Progenitor cell of endocrine pancreas (in vitro differentiated cells): ENCODE measurements at places on chromosomes 7 and 10. TPM values are rescaled to one million over a fixed set of nuclear protein-coding genes. Genes with fewer than 3 reads are reported as not detected.

PRTFDC1 gene
- total RNA-seq: 35.4 and 39.4 TPM in 2 replicates

DNA sequence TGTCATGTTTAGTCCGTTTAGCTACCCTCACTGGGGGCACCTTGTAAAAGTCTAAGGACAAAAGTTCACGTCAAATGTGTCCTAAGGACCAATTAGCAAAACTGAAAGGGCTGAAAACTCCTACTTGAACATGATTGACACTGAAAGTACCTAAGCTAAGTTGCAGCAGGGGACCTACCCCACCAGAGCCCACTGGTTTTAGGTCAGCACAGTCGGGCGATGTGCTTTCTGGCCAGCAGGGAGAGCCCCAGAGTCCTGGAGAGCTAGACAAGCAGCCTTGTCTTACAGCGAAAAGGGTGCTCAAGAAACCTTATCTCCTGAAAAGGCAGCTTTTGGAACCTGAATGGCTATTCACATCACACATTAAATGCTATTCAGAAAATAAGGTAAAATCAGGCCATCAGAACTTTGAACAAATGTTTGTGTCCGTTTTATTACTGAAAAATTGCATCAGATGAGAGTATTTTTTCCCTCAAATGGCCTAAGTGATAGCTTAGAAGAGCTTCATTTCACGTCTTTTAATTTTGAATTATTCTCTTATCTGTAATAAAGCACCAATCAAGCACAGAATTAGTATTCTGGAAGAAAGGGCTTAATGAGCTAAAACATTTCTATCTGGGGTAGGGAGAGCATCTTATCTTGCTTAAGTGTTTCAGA is 52.2 kb upstream of the MKI67 start:
- no peaks in the 10 kb centered on the region for H3K4me1 ChIP-seq
- H3K27me3 ChIP-seq: peaks cover 3% of the 10 kb centered on the region
- H3K36me3 ChIP-seq: peaks cover 4% of the 10 kb centered on the region
- no peak overlapping the region for H3K4me3 ChIP-seq
- DNase-seq: no peak

- H3K27me3 ChIP-seq: no peaks in the 10 kb centered on the region
- H3K27ac ChIP-seq: no peak overlapping the region
- no peak overlapping the region for H3K4me3 ChIP-seq
- peaks cover 24% of the 10 kb centered on the region for H3K36me3 ChIP-seq
These were observed 22.5 kb downstream of the SYPL1 start for GRCh38 chr7:106089647-106090046.

- H3K4me3 ChIP-seq: no peak overlapping the region
- H3K36me3 ChIP-seq: no peaks in the 10 kb centered on the region
- H3K27ac ChIP-seq: no peak overlapping the region
These were observed 39.6 kb upstream of the ANK3 start for GRCh38 chr10:60429084-60429849.

GRCh38 chr7:108331971-108332370 is 124.3 kb downstream of the NRCAM start:
- H3K36me3 ChIP-seq: no peaks in the 10 kb centered on the region
- no peak overlapping the region for H3K27ac ChIP-seq
- peaks cover 15% of the 10 kb centered on the region for H3K4me1 ChIP-seq
- DNase-seq: no peak
- H3K27me3 ChIP-seq: no peaks in the 10 kb centered on the region
- H3K4me3 ChIP-seq: no peak overlapping the region

DNA sequence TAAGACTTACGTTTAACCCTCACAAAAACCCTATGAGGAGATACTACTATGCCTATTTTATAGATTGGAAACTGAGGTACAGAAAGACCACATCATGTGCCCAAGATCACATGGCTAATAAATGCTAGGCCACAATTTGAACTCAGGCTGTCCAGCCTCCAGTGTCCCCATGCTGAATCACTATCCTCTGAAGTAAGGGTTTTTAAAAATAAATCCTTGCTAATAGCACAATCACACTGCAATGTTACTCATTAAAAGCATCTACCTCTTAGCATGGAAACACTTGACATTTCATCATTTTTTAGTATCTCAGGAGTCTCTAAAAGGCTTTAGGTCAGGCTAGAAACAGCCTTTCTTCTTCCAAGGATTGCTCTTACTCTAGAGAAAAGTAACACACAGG is 50.0 kb upstream of the PPP1R3C start:
- no peaks in the 10 kb centered on the region for H3K36me3 ChIP-seq
- H3K4me3 ChIP-seq: no peak overlapping the region
- no peak for DNase-seq

DNA sequence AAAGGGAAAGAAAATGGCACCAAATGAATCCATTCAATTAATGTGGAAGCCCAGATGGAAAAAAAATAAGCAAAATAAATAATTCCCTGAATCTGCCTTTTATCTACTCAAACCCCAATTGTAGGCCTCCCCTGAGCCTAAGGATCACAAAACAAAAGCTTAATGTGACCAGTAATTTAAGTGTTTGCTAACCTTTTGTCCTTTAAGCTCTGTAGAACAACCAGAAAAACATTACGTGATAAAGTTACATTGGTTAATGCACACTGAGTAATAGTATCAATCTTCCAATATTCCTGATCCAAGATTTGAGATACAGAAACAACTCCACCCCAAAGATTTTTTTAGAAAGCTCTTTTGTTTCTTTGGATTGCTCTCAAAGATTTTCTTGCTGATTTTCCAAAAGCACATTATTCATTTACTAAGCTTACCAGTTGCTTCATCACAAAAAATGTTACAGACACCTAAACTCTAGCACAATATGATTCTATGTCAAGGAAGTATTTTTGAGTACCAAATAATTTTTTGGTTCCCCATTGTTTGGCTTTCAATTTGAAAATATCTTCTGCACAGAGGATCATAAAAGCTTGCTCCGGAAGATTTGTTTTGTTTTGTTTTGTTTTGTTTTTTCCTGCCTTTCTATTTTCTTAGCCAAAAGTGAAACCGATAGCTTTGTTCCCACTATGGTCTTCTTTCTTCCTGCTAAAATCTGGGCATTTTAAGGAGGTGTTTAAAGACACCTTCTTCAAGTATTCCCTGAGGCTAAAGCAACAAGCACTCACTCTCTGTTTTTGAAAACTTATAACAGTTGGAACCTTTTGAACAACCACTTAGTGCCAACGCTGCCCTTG is 54.2 kb downstream of the TRIL start:
- peaks cover 4% of the 10 kb centered on the region for H3K27me3 ChIP-seq
- no peak for DNase-seq
- no peak overlapping the region for H3K4me3 ChIP-seq
- H3K36me3 ChIP-seq: no peaks in the 10 kb centered on the region
- H3K27ac ChIP-seq: no peak overlapping the region
- H3K4me1 ChIP-seq: peaks cover 9% of the 10 kb centered on the region

DNA sequence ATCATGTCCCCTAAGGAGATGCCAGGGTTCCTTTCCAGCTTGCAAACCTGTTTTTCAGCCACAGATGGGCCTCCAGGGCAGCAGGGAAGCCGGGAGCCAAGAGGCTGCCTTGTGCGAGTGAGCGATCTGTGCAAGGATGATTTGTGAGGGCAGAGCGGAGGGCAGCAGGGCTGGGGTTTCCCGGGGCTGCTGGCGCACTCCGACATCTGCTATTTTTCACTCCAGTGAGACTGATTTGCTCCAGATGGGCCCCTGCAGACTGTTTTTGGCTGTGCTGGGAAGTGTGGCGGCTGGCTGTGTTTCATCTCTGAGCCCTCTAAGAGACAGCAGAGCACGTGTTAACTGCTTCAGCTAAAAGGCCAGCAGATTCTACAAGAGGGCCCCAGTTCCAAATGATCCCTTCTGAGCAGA is 466.2 kb downstream of the TYW1 start:
- H3K27me3 ChIP-seq: peaks cover 8% of the 10 kb centered on the region
- H3K4me1 ChIP-seq: no peaks in the 10 kb centered on the region
- H3K27ac ChIP-seq: no peak overlapping the region
- no peak overlapping the region for H3K4me3 ChIP-seq

GRCh38 chr7:117493460-117493859 is 13.6 kb downstream of the CFTR start:
- H3K36me3 ChIP-seq: no peaks in the 10 kb centered on the region
- H3K4me1 ChIP-seq: no peaks in the 10 kb centered on the region
- no peak for DNase-seq
- H3K27ac ChIP-seq: no peak overlapping the region
- no peaks in the 10 kb centered on the region for H3K27me3 ChIP-seq
- H3K4me3 ChIP-seq: no peak overlapping the region

- DNase-seq: no peak
- no peaks in the 10 kb centered on the region for H3K4me1 ChIP-seq
- no peak overlapping the region for H3K4me3 ChIP-seq
- no peaks in the 10 kb centered on the region for H3K36me3 ChIP-seq
These were observed 153.6 kb downstream of the C1GALT1 start for GRCh38 chr7:7335909-7336308.
